Karpas-422 (cell line): ENCODE measurements at places on chromosomes 6 and 20.

GRCh38 chr6:75283907-75284631 is 523 bp downstream of the TMEM30A start:
- peaks cover 9% of the 10 kb centered on the region; the same call in 1 of the 2 replicates for H3K36me3 ChIP-seq
- no peaks in the 10 kb centered on the region for H3K27me3 ChIP-seq
- H3K27ac ChIP-seq = peak overlapping the region; percentile 77
- H3K4me3 ChIP-seq = peak overlapping the region; percentile 95
- DNase-seq = peak; percentile 70

- no peaks in the 10 kb centered on the region; the same call in 1 of the 2 replicates for H3K4me1 ChIP-seq
- H3K27ac ChIP-seq = no peak overlapping the region
- H3K4me3 ChIP-seq = no peak overlapping the region
- DNase-seq = no peak
Measured at GRCh38 chr6:3210024-3210610, 17.3 kb downstream of the TUBB2B start.

DNA sequence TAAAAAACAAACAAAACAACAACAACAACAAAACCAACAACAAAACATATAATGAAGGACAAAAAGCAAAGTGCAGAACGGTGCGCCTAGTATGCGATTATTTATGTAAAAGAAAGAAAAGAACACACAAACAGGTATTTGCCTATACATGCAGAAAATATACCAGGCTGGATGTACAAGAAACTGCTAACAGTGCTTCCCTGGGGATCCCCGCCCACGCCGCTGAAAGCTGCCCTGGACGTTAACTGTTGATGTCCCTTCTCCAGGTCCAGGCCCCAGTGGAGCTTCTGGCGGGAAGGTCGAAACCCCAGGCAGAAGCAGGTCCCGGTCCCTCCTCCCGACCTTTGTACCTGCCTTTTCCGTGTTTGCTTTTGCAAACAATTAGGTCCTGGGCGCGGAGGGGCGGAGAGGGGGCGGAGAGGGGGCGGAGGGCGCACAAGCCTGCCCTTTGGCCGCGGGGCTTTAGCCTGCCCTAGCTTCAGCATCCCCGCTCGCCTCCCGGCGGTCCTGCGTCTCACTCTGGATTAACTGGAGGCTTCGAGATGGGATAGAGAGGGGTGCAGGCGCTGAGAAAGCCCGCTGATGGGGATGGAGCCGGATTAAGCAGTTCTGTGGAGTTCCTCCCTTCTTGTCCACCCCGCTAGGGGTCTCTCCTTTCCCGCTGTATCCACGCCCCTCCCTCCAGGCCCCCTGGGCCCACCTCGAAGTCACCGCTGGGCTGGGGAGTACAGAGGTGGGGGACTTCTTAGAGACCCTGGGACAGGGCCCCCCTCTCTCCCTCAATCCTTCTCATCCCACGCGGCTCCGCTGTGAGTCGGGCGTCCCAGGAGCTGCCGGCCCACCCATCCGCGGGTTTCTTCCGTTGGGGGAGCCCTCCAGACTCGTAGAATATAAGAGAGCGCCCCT is 8.2 kb upstream of the AHCY start:
- no peak overlapping the region for H3K27ac ChIP-seq
- no peak for DNase-seq
- H3K36me3 ChIP-seq = no peaks in the 10 kb centered on the region
- no peak overlapping the region for H3K4me3 ChIP-seq
- H3K4me1 ChIP-seq = peaks cover 4% of the 10 kb centered on the region; the same call in 1 of the 2 replicates

GRCh38 chr20:60691966-60692615 is 560.0 kb upstream of the CDH4 start:
- H3K27ac ChIP-seq = no peak overlapping the region
- H3K27me3 ChIP-seq = no peaks in the 10 kb centered on the region
- H3K36me3 ChIP-seq = no peaks in the 10 kb centered on the region
- no peaks in the 10 kb centered on the region for H3K4me1 ChIP-seq

GRCh38 chr6:68339488-68340131 is 295.5 kb upstream of the ADGRB3 start:
- H3K36me3 ChIP-seq = no peaks in the 10 kb centered on the region
- no peak overlapping the region for H3K27ac ChIP-seq
- no peak for DNase-seq
- no peaks in the 10 kb centered on the region for H3K4me1 ChIP-seq

DNA sequence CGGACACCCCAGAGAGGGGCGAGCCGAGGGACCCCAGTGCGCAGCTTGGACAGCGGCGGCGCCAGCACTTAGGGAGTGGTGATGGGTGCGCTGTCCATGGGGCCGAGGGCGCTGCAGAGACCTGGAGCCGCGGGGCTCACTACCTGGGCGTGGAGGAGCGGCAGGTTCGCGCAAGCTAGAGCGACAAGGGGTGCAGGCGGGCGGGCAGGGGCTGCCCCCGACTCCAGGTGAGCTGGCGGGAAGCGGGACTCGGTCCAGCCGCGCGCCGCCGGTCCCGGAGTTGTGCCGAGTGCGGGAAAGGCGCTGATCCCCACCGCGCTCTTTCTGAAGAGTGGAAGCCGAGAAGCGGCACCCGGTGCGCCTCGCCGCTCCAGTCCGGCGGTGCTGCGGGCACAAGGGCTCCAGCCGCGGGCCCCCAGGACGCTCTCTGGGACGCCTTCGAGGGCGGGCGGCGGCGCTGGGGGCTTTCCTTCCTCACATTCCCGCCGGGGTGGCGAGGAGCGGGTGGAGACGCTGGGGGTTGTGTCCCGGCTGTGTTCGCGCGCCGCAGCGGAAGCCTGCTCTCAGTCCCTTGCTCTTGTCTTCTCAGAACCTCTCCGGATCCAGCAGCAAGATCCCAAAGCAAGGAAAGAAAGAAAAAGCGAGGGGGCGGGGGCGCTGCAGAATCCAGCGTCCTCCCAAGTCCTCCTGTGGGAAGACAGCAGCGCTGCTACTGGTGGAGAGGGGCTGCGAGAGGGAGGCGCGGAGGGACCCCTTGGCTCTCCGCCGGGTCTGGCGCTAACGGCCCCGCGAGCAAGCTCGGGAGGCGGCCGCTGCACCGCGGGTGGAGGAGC is at the start of gene B3GAT2:
Gene B3GAT2, minus strand, starts transcription at position 610 of the 833 bp plus-strand sequence. CDS start 631 bp downstream, outside the sequence.
- no peak within 1 kb of the TSS for H3K27ac ChIP-seq
- no peaks in the 10 kb centered on the region for H3K36me3 ChIP-seq
- H3K4me3 ChIP-seq = no peak within 1 kb of the TSS
- no peak for DNase-seq

GRCh38 chr20:47454298-47455132 is 47.2 kb upstream of the NCOA3 start:
- peak; percentile 34 for DNase-seq
- no peaks in the 10 kb centered on the region for H3K27me3 ChIP-seq
- no peak overlapping the region for H3K4me3 ChIP-seq
- H3K27ac ChIP-seq = no peak overlapping the region
- H3K4me1 ChIP-seq = no peaks in the 10 kb centered on the region

DNA sequence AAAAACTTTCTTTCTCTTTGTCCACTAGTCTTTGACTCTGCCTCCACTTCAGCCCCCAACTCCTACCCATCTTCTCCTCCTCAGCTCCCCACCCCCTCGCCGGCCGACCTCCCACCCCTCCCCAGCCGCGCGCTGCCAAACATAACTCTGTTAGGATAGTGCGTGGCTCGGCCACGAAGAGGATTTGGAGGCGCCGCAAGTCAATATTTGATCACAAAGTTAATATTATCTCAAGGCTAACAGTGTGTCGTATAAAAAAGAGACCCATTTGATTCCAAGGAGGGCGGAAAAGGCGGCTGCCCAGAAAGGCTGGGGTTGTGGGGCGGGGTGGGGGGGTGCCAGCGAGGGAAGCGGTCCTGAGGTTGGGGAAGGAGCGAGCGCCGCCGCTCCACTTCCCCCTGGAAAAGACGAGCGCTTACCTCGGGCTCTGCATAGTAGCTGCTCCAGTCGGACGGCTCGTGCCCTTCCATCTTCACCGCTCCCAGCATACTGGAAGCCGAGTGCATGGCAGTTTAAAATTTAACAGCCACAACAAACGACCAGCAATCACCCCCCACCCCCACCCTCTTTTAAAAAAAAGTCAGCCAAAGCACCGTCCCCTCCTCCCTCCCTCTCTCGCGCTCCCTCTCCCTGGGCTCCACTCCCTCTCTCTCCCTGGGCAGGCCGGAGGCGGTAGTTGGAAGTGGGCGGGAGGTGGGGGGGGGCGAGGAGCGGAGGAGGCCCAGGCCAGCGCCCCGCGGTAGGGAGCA is 425 bp downstream of the FOXA2 start:
- no peaks in the 10 kb centered on the region for H3K27me3 ChIP-seq
- no peak for DNase-seq
- H3K4me1 ChIP-seq = no peaks in the 10 kb centered on the region
- H3K27ac ChIP-seq = no peak overlapping the region
- H3K4me3 ChIP-seq = no peak overlapping the region

DNA sequence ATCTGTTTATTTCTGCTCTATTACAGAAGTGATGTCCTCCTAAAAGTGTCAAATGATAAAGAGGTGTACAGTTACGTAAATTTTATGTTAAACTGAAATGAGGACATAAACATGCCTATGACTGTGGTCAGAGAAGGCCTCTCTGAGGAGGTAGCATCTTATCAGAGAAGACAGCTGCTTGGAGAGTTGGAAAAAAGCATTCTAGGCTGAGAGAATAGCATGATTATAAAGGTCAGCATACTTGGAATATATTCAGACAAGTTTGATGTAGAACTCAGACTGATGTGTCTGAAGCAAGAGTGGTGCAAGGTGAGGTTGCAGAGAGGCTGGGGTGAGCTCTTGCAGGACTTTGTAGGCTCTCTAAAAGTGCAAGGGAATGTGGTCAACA is 3.1 kb upstream of the PCNA start:
- DNase-seq = no peak
- no peak overlapping the region for H3K4me3 ChIP-seq
- H3K36me3 ChIP-seq = peaks cover 12% of the 10 kb centered on the region
- peaks cover 19% of the 10 kb centered on the region for H3K4me1 ChIP-seq

DNA sequence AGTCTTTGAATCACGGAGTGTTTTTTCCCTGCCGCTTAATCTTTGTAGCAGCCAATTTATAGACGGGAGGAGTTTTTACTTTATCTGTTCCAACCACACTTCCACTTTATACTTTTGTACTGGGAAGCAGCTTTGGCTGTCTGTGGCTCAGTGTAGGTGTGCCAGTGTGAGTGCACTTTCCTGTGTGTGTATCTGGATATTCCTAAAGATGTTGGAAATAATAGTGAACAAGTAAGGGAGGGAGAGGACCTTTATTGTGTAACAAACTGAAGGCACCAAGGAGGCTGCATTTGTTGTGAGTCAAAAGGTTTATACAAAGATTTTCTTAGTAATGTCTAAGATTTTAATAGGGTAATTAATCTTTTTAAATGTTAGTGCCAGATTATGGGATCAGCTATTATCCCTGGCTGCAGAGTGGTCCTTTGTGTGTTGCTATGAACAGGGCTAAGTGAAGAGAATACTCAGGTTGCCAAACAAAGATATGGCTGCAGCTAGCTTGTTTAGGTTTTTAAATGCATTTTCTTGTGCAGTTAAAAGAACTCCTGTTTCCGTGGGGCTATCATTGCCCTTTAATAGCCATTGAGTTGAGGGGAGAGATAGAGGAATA is 226.3 kb downstream of the RNF144B start:
- no peak overlapping the region for H3K4me3 ChIP-seq
- no peaks in the 10 kb centered on the region for H3K27me3 ChIP-seq
- no peak overlapping the region for H3K27ac ChIP-seq
- H3K4me1 ChIP-seq = no peaks in the 10 kb centered on the region
- DNase-seq = no peak

- H3K27me3 ChIP-seq = no peaks in the 10 kb centered on the region
- H3K4me3 ChIP-seq = no peak overlapping the region
- no peaks in the 10 kb centered on the region for H3K4me1 ChIP-seq
- H3K27ac ChIP-seq = no peak overlapping the region
- no peaks in the 10 kb centered on the region for H3K36me3 ChIP-seq
Measured at GRCh38 chr6:158154816-158155215, 13.2 kb downstream of the SERAC1 start.

DNA sequence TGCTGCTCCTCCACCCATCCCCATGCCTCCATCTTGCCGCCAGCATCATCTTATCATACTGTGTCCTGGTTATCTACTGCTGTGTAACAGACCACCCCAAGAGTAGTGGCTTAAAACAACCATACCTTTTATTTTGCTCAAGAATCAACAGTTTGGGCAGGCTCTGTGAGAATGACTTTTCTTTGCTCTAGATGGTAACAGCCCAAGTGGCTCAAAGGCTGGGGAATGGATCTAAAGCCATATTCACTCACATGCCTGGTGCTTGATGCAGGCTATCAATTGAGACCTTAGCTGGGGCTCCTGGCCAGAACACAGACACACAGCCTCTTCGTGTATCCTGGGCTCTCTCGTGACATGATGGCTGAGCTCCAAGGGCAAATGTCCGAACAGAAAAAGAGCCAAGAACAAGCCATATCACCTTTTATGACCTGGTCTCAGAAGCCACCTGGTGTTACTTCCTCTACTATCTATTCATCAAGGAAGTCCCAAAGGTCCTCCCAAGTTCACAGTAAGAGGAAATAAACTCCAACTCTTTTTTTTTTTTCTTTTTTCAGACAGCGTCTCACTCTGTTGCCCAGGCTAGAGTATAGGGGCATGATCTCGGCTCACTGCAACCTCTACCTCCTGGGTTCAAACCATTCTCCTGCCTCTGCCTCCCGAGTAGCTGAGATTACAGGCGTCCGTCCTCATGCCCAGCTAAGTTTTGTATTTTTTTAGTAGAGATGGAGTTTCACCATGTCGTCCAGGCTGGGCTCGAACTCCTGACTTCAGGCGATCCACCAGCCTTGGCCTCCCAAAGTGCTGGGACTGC is 159.3 kb upstream of the JARID2 start:
- H3K27me3 ChIP-seq = no peaks in the 10 kb centered on the region
- no peak overlapping the region for H3K27ac ChIP-seq
- H3K36me3 ChIP-seq = no peaks in the 10 kb centered on the region
- no peak for DNase-seq
- no peaks in the 10 kb centered on the region for H3K4me1 ChIP-seq
- H3K4me3 ChIP-seq = no peak overlapping the region

DNA sequence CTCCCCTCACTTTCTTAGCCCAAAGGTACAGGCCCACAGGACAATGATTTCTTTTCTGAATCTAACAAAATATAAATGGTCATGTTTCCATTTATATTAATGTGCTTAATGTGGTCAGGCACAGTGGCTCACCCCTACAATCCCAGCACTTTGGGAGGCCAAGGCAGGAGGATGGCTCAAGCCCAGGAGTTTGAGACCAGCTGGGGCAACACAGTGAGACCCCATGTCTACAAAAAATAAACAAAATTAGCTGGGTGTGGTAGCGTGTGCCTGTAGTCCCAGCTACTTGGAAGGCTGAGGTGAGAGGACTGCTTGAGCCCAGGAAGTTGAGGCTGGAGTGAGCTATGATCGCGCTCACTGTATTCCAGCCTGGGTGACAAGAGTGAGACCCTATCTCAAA is 77.2 kb upstream of the TULP1 start:
- no peak for DNase-seq
- no peaks in the 10 kb centered on the region for H3K27me3 ChIP-seq
- H3K4me1 ChIP-seq = peaks cover 4% of the 10 kb centered on the region; the same call in 1 of the 2 replicates

- H3K4me3 ChIP-seq = no peak overlapping the region
- H3K27me3 ChIP-seq = no peaks in the 10 kb centered on the region
- no peaks in the 10 kb centered on the region for H3K36me3 ChIP-seq
- H3K4me1 ChIP-seq = no peaks in the 10 kb centered on the region
Measured at GRCh38 chr6:12779772-12780171, 63.2 kb downstream of the PHACTR1 start.
